ENCODE measurements at places on chromosomes 7 and 10.
A peak's percentile ranks its signal among the peaks of the same experiment; 100 is the strongest.

- DNase-seq = no peak
Measured at GRCh38 chr10:33524966-33525365, 190.5 kb upstream of the NRP1 start.

DNA sequence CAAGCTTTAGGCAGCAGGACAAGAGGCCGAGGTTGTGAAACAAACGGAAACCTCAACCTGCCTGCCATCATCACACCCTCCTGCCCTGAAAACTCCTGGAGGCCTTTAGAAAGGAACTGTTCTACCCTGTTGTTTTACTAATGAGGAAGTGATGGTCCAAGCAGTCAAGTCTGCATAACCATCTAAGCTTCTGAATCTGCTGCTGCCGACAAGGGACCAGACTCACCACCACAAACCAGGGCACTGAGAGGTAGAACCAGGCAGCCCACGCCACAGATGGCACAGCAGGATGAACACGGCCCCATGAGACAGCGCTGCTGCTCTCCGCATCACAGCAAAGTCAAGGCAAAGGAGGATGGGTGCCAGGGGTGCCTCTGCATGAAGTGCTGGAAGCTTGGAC is 209.4 kb downstream of the CELF2 start:
- no peak for DNase-seq

DNA sequence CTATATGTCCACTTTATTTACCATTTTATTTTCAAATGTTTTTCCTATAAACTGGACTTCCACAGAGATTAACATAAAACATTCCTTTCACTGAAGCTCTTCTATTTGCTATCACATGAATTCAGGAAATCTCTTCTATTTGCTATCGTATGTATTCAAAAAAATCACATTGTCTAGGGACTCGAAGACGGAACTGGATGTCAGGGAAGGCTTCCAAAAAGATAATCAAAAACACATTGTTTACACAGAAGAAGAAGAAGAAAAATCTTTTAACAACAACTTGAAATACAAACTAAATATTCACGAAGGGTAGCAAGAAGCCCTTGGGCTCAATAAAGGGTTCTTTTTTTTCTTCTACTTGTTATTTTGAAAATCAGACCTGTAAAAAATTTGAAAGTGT is 426.1 kb upstream of the LRRN3 start:
- no peak for DNase-seq

GRCh38 chr10:14250496-14251076 is 80.1 kb downstream of the FRMD4A start:
- DNase-seq = no peak

- DNase-seq = no peak
Measured at GRCh38 chr7:93030605-93031225, 87.1 kb downstream of the SAMD9 start.

GRCh38 chr10:80471001-80471400 is 16.9 kb downstream of the TSPAN14 start:
- no peak for DNase-seq

DNA sequence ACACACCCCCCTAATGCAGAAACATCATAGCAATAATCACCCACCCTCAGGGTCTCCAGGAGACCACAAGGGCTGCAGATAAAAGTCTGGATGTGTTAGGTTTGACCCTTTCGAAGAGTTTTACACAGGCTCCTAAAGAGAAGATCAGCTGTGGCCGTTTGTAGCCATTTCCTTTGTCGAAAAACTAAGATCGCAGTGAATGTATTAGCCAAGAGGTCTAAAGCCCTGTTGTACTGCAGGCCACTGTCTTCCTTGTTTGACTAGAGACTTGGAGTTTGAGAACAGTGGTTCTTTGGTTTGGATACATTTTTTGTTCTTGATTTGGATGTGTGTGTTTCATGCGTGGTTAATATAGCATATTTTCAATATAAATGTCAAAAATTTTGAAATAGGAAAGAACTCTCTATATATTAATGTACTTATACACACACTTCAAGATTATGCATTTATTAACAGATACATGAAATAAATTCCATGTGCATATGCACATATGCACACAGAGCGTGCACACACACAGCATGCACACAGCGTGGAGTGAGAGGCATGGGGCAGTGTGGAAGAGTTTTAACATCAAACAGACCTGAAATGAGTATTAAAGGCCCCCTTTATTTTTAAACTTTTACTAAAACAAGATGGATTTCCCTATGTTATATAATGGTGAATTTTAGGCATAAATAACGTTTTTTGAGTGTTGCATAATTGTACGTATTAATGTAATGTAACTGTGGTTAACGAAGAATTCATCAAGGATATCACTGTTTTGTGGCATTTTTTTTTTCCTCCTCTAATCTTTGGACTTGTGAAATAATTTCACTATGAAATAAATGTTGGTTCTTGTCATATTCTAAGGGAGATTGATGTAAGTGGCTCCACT is 2.2 kb downstream of the IKZF1 start:
- DNase-seq = no peak

DNA sequence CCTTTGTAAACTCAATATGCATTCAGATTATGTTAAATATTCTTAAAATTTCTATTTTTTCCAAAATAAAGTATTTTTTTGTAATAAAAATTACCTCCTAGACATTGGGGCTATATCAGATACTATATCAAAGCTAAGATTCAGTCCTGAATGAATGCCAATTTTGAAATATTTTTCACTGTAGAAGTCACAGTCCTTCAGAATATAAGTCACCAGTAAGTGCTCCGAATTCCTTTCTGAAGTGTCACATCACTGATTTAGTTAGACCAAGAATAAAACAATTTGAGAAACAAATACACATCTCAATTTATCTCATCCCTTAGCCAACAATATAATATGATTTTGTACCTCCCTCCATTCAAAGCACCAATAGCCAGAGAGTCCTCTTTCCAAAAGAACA is 33.9 kb upstream of the GSAP start:
- DNase-seq = no peak

DNA sequence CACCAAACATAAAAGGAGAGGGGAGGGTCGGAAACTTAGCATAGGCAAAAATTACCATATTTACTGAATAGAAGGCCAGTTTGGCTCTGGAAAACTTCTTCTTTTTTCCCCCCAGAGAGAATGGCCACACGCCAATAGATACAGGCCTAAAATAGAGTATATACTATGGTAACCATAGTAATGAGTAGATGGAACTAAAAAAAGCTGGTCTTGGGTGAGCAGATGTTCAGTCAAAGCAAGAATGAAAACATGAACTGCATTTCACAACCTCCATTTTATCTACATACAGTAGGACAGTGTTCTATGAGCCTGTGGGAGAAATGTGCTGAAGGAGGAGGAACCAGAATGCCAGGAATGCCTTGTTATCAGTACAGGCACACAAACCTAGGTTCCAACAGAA is 141.7 kb upstream of the SEMA3A start:
- DNase-seq = no peak

GRCh38 chr7:142632271-142633134 is 116.8 kb upstream of the PRSS1 start:
- peak; percentile 61 for DNase-seq

DNA sequence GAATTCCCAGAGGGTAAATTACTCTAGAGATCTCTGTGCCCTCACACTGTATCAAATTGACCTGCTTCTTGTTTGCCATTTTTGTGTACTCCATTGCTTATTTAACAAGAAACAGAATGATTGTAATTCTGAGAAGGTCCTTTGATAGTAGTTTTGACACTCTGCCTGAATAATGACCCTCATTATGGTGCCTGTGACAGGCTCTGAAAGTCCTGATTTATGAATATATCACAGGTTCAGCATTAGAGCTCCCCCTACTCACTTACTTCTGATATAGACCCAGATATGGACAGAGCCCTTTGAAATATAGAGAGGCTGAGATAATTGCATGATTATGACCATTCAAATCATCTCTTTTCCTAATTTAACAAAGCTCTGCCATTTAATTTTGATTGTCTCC is 465.2 kb downstream of the MDFIC start:
- no peak for DNase-seq

DNA sequence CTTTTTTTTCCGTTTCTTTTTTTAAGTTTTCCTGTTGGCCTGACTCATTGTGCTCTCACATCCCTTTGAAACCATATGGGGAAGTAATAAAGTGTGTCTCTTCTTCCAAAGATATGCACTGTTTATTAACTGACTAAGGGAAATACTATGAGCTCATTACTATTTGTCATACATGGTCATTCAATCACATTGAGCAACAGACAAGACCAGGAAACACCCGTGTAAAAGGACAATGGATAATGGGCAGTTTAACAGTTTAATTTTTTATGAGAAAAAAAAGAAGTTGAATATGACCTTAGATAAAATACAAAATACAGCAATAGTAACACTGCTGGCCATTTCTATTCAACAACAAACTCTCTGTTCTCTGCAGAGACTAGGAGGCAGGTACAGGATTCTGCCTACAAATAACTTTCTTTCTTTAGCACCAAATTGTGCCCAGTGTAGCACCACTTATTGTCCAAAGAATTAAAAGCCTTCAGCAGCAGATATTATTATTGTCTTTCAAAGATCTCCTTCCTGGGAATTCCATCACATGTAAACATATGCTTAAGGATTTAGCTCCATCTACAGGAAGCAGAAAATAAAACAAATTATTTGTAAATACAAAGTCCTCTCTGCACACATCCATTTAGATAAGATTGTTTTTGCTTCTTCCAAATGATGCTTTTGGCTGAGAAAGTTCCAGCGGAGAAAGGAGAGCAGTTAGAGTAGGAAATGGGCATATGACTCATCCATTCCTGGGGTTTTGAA is 55.0 kb upstream of the AKR1E2 start:
- DNase-seq = no peak

- DNase-seq = no peak
Measured at GRCh38 chr7:93262535-93262934, 30.4 kb downstream of the VPS50 start.

- DNase-seq = no peak
Measured at GRCh38 chr10:31623466-31623865, 304.4 kb downstream of the ZEB1 start.

DNA sequence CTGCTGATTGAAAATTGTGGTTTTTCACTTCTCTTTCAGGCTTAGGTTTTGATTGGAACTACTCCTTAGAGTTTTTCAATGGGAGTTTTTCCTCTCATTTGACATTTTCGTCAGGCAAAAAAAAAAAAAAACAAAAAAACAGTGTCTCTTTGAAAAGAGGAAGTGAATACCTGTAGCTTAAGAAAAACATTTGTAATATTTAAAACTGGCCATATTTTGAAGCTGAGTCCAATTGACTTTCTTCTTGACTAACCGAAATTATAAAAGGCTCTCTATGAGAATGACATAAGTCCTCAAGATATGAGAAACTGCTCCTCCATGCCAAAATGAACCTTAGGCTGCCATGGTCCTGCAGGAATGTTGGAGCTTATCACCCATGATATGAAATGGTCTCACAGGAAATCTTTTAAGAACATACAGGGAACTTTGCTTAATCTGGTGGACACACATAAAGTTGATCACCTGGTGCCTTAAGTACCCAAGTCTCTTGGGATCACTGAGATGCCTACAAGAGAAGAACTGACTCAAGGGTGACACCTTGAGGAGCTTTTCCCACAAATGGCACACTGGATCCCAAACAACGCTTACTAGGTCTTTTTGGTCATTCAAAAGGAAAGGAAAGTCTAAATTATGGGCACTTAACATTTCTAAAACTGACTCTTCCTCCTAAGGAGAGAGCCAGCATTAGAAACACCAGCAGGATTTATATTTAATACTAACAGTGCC is 263.4 kb downstream of the CDC14C start:
- no peak for DNase-seq

- DNase-seq = no peak
Measured at GRCh38 chr10:7423521-7423920, 12.7 kb upstream of the SFMBT2 start.

- DNase-seq = no peak
Measured at GRCh38 chr10:70462349-70462984, 16.1 kb upstream of the PALD1 start.

DNA sequence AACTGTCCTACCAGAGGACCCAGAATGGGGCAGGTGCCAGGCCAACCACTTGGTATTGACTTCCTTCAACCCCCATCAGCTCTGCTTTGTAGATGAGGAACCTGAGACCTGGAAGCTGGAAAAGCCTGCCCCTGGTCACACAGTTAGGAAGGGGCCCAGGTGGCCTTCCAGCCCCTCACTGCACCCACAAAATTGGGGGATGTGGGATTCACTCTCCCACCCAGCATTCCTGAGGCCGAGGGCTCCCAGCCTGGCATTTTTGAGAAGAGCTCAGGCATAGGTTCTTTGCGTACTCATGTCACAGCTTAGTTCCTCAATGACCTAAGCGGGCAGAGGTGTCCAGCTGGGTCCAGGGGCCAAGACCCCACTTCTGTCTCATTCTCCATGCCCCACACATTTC is 46.1 kb downstream of the EBF3 start:
- DNase-seq = no peak

DNA sequence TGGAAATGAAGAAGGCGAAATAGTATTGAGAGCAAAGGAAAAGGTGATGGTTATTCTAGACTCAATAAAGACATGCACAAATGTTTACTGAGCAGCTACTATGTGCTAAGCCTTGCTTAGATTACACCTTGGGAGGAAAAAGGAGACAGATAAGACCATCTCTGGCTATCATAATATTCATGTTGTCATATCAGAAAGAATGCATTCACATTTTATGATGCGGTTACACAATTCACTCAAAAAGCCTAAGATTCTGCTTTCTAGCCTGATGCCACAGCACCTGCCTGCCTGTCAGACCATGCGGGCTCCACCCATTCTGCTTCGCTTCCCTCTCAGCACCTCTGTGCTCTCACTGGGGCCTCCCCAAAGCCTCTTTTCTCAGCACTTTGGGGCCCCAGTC is 100.9 kb downstream of the JCAD start:
- DNase-seq = no peak

- DNase-seq = no peak
Measured at GRCh38 chr10:71268247-71268691, 50.8 kb upstream of the SLC29A3 start.

- DNase-seq = no peak
Measured at GRCh38 chr10:101965075-101965765, 90.8 kb downstream of the ARMH3 start.

DNA sequence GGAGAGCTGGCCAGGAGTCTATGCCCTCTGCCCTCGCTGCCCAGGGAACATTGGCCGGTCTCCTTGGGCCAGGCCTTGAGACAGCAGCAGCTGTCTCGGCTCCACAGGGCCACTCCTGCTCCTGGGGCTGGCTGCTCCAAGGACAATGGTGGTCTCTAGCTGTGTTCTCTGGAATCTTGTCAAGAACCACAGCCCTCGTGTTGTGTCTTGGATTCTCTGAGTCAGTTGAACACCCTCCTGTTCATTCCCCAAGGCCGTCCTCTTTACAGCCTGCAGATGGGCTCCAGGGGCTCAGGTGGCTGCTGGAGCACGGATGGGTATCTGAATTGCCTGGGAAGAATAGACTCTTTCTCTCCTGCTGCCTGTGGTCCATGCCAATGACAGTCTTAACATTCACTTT is 511.1 kb downstream of the GLRX3 start:
- DNase-seq = no peak

- DNase-seq = no peak
Measured at GRCh38 chr7:6675807-6676405, 30.8 kb downstream of the ZNF12 start.

DNA sequence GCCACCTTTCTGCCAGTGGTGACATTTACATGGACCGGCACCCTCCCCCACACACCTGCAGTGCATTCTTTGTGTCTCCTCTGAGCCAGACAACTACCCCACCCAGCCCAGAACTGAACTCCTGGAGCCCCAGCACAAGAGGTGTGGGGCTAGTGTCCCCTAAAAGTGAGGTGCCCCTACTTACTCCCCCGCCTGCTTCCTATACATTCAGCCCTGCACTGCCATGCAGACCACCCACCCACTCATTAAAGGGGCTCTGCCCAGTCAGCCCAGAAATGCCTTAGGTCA is 1.9 kb downstream of the SAP25 start:
- DNase-seq = no peak

GRCh38 chr10:52678611-52679010 is 94.0 kb downstream of the MBL2 start:
- no peak for DNase-seq

- no peak for DNase-seq
Measured at GRCh38 chr10:95289003-95289920, 1.5 kb downstream of the PDLIM1 start.
